T-cell (primary cell): ENCODE measurements at places on chromosomes 6 and 20. TPM values are rescaled to one million over a fixed set of nuclear protein-coding genes. Genes with fewer than 3 reads are reported as not detected.

RAB44 gene
- total RNA-seq: 0.09 TPM

TCF15 gene
- total RNA-seq: not detected

ISM1 gene
- 4.5 TPM for total RNA-seq

C6orf15 gene
- total RNA-seq: not detected

PRRT1 gene
- 1.7 TPM for total RNA-seq

GPSM3 gene
- total RNA-seq: 274 TPM

PSORS1C2 gene
- total RNA-seq: not detected
